ENCODE measurements at places on chromosomes 16 and 17. TPM values are rescaled to one million over a fixed set of nuclear protein-coding genes. Genes with fewer than 3 reads are reported as not detected.

DNA sequence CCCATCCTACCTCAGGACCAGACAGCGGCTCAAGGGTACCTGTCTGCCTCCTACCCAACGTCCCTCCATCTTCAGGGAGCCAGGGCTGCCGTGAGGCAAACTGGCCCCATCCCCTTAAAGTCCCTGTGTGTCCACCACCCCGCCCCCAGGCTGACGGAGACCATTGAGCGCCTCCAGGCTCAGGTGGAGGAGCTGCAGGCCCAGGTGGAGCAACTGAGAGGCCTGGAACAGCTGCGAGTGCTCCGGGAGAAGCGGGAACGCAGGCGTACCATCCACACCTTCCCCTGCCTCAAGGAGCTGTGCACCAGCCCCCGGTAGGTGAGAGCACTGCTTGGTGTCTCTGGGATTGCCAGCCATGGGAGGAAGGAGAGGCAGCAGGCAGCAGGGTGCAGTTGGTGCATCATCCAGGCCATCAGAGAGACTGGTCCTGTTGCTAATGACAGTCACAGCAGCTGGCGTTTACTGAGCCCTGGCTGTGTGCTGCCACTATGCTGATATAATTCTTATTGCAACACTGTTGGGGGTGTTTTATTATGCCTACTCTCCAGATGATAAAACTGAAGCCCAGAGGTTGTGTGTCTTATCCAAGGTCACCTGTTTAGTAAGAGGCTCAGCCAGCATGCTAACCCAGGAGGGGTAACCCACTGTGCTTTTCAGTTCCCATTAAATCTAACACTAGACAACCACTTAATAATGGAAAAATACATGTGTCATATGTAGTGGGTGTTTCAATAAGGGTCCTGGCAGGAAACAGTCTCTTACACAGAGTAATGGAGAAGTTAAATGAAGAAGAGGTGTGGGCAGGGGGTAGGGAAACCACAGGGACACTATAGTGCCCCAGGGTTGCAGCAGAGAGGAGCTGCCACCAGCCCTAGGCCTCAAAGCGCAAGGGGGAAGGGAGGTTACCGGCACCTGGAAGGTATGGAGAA, 10.3 kb upstream of the MRPL58 start:
- no peak for DNase-seq

DNA sequence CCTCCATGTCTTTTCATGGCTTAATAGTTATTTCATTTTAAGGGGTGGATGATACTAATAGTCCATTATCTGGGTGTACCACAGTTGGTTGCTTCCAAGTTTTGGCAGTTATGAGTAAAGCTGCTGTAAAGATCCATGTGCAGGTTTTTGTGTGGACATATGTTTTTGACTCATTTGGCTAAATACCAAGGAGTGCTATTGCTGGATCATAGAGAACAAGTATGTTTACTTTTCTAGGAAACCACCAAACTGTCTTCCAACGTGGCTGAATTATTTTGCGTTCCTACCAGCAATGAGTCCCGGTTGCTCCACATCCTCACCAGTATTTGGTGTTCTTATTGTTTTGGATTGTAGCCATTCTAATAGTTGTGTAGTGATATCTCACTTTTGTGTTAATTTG, 181.9 kb downstream of the SPECC1 start:
- no peak for DNase-seq

DNA sequence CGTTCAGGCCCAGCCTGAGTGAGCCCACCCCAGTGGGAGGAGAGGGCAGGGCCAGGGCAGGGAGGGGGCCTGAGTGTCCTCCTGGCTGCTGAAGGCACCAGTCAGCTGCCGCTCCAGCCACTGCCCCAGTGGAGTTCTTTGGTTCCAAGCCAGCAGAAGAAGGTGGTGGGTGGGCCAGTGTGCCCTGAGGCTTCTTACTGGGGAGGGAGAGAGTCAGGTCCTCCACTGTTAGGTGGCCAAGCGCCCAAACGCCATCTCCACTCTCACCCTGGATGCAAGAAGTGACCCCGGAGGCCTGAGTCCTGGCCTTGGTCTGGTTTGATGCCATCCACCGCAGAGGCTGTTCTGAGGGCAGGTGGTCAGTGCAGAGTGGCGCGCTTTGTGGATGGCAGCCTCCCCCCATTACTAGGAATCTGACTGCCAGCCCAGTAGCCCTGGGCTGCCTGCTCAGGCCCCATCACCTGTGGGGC, 2.2 kb downstream of the RNF213 start:
- DNase-seq = no peak

The CACNG5 gene
- not detected for total RNA-seq

- no peak for DNase-seq
Observed at GRCh38 chr17:37836593-37836992, 87.6 kb upstream of the TBC1D3K start.

DNA sequence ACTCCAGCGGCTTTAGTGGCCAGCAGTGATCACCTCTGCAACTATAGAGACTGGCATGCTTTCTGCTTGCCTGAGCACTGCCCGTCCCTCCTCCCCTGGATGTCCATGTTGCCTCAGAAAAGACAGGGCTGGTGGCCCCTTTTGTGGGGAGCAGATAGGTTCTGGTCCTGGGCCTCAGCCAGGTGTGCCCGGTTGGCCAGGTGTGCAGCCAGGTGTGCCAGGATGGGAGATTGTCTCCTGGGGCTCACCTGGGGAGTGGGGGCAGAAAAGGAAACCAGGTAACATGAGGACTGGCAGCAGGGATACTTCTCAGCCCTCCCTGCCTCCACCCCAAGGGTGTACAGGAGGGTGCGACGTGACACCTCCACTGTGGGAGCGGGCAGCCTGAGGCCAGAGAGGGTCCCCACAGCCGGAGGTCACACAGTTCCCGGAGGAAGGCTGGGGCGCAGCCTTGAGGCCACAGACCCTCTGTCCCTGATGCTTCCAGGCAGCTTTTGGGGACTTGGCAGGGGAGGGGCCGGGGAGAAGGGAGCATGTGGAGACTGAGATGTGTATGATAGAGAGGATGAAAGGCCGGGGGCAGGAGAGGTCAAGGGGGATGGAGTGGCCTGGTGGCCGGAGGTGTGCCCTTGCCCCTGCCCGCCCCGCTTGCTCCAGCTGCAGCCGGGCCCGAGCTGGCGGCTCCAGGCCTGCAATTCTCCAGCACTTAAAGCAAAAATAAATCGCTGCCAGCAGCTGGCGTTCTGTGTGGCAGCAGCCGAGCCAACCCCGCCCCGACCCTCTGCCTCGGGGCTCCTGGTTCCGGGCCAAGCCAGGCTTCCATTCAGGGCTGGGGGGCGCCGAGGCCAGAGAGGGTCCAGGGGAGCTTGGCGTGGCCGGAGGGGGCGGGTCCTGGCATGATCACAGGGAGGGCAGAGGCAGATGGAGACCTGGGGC, 6.7 kb downstream of the KCNJ12 start:
- no peak for DNase-seq

DNA sequence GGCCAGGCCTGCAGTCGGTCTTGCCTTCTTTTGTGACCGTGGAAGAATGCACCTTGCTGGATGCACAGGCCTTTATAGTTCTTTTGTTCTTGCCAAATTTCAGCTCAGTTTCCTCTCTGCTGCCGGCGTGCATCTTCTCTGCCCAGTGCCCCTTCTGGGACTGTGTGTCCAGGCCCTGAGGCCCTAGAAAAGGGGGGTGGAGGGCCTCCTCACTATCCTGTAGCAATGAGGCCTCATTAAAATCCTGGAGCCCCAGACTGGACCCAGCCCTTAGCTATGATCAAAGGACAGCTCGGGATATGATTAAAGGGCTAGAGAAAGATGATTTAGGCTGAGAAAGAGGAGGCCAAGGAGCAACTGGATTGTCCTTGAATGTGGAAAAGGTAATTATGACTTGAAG, 229.8 kb downstream of the SEC14L1 start:
- DNase-seq = no peak

GRCh38 chr17:52047086-52047485, 111.4 kb downstream of the CA10 start:
- no peak for DNase-seq
